ENCODE measurements at places on chromosomes 5 and 9.

- no peak for DNase-seq
These were observed 2.3 kb downstream of the PLPP7 start for GRCh38 chr9:131291795-131292315.

DNA sequence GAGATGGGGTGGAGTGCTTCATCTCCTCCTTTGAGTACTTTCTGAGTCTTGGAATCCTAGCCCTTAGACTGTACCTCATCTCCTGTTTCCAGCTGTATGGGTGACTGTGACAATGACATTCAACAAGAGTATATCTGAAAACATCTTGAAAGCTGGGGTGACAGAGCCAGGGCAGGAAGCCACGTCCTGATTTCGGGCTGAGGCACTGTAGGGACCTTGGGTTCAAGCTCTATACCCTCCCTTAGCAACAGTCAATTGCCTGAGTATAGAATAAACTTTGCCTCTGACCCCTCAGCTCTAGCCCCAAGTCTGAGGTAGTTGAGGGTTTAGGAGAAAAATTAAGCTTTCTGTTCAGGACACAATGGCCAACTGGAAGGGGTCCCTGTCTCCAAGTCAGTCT, 6.3 kb downstream of the FOXE1 start:
- no peak for DNase-seq

- DNase-seq = no peak
These were observed 457.3 kb downstream of the DMAC1 start for GRCh38 chr9:7342229-7342628.

- DNase-seq = no peak
These were observed 9.1 kb upstream of the ARHGEF37 start for GRCh38 chr5:149572170-149572569.

DNA sequence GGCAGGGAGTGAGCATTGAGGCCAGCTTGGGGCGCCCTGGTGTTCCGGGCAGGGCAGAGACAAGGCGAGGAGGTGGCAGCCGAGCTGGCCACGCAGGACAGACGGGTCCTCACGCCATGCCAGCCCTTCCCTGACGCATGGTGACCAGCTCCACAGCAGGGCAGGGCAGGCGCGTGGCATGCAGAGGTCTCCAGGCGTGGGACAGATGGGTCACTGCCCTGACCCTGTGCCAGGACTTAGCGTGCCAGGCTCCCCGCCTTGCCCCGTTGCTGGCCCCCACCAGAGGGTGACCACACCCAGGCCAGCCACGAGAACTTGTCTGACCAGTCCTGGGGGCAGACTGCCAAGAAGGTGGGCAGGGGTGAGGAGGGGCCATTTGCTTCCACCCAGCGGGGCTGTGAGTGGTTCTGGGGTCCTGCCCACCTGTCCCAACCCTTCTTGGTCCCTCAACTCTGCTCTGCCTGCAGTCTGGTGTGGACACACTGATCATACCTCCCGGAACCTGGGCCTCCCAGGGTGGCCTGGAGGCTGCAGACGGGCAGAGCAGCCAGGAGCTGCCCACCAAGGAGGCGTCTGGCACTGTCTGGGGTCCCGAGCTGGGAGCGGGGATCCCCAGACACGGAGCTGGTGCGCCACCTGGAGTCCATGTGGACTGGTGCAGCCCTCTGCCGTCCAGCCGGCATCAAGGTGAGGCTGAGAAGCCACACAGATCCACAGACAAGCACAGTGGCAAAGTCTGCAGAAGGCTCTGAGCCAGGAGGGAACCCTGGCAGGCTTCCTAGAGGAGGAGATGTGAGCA, at the start of gene RNF224:
Gene RNF224, plus strand, starts transcription at position 449 of the 799 bp plus-strand sequence. CDS start 834 bp downstream, outside the sequence.
- no peak for DNase-seq

GRCh38 chr9:89797937-89798455, 193.2 kb downstream of the GADD45G start:
- DNase-seq = peak; percentile 17

- no peak for DNase-seq
These were observed 221.9 kb downstream of the TLR4 start for GRCh38 chr9:117926031-117926658.

DNA sequence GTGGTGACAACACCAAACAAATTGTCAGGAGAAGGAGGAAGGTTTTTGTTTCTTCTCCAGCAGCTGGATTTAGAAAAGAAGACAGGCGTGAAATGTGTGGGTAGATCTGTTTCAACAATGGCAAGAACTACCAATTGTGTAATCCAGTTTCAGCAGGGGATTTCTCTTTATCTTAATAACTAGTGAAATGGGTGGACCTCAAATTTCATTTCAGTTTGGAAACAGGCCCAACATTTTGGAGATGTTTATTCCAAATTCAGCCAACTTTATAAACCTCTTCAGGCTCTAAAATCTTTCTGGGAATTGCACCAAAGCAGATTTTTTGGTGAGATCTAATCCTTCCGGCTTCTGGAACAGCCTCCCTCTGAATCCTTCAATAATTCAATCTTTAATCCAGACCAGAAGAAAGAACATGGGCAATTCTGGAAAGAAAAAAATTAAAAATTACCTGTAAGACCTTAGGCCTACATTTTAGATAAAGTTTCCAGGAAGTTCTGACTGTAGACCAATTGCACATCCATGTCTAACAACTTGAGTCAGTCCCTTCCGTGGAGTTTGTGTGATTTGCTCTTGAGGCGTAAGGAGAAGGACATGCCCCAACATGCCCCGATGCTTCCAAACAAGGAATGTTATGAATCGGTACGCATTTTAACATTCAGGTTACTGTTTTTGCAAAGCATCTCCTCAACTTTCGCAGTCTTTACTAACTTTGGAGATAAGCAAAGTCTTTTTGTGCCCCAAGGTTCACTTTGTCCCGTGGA, 423.6 kb downstream of the IRX1 start:
- DNase-seq = no peak

DNA sequence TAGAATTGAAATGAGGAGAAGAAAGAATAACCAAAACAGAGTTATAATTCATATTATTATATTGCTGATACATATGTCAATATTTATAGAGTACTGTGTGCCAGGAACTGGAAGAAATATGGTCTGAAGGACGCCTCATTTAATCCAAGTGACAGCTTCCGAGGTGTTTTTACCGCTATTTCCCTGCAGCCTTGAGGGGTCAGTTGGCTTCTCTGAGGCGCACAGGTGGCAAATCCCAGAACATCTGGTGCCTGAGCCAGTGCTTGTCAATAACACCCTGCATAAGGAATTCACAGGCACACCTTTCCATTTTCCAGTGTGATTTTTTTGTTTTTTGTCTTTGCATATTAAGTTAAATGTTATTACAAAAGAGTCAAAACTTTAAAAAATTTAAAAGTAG, 43.3 kb upstream of the CTSL start:
- no peak for DNase-seq

DNA sequence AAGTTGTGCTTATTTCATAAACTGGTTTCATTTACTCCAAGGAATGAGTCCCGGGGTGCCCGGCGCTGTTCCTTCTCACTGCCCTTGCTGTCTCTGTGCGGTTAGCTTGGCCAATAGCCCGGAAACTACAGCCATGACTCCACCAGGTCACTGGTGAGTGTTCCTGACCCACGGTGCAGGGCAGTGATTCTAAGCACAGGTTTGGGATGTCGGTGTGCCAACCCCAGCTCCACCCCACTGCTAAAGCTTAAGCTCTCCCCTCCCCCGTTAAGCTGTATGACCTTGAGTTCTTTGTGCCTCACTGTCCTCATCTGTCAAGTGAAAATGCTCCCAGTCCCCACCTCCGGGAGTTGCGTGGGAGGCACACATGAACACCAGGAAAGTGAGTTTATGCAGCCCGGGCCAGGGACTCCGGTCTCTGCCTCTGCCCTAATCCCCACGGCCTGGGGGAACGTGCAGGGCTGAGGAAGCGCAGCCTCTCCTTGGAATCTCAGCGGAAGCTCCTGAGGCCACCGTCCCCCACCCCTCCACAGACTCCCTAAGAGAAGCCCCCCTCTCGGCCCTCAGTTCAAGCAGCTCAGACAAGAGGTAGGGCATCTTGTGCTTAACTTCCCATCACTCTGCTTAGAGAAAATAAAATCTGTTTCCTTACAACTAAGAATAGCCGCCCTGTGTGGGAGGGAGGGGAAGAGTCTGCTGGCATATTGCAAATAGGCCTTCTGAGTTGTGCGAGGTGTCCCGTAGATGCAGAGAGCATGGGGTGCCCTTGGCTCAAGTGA, 92.0 kb upstream of the RAI14 start:
- no peak for DNase-seq

- DNase-seq = no peak
These were observed 3.6 kb upstream of the PSMD5 start for GRCh38 chr9:120846251-120846889.

DNA sequence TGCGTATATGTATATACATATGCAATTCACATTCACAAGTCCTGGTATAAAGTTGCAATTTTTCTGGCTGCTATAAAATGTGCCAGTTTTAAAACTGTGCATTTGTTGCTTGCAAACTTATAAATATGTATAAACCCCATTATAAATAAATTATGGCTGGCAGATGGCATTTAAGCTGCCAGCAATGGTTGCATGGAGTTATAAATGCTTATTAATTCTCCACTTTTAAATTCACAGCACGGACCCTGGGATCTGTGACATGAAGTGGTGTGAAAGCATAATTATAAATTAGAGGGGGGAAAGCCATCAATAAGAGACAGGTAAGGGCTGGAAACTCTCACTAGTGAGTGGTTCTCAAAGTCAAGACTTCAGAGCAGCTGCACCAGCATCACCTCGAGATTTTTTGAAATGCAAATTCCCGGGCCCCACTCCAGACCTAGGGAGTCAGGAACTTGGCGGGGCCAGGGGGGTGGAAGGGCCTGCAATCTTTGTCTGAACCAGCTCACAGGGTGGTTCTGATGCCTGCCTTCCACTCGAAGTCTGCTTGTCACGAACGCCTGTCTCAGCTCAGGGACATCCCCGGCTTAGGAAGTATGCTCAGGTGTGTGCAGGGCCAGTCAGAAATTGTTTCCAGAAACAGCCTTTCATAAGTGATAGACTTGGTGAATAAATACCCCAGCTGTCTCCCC, 16.9 kb downstream of the S1PR3 start:
- DNase-seq = peak; percentile 62

DNA sequence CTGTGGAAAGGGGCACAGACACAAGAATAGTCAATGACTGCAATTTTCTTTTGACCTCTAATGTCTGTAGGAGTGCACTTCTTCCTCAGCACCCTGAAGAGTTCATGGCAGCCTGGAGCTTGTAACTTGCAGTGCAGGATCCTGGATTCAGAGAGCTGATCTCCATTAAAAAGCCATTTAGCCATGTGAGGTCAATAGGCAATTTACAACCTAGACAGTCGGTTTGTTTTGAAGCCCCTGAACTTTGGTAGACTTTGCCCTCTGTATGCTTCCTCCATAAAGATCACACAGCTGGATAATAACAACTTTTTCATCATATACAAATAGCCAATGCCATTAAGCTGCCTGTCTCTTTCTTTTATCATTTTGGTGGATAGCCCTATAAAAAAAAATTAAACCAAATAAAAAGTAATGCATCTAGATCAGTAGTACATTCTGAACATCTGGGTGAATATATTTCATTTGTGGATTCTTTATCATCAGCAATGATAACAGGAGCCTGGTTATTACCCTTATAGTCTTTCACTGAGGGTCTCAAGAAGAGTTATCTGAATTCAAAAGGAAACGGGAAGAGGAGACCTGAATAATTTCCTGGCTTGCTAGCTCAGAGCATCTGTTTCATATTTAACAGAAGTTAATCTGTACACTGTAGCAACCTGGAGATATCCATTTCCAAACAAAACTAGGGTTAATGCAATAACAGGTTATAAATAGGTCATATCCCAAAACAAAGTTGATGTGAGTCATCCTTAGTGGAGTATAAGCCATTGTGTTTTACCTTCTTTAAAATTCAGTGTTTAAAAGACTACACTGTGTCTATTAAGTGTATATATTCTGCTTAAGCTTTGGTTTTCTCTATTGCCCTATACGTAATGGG, 193.8 kb upstream of the ACTBL2 start:
- no peak for DNase-seq

DNA sequence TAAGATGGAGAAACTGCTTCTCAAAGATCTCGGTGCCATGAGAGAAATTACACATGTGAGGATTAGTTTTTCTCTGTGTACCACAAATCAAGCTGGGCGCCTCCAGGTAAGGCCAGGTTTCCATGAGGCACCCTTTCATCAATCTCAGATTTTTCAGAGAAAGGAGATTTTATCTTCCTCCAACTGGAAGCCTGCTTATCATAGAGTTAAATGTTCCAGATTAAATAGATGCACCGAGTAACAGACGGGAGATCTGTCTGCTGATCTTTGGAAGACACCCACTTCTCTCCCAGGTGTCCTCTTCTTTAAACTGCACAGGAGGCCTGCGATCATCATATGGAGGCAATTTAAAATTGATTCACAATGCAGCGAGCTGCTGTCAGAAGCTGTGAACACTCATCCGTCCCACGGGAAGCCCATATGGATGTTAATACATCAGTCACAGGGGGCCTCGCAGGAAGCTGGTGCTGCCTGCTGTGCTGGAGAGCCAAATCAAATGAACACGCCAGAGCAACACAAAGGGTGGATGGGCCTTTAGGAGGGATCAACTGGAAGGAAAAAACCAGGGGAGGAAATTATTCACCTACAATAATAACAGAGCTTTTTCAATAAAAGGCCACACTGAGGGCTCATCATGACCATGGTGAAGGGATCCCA, 93.3 kb downstream of the TLE1 start:
- no peak for DNase-seq

- DNase-seq = no peak
These were observed 408.1 kb upstream of the PIK3R1 start for GRCh38 chr5:67807439-67807888.

- no peak for DNase-seq
These were observed 117.5 kb downstream of the TENT4A start for GRCh38 chr5:6830643-6831239.

DNA sequence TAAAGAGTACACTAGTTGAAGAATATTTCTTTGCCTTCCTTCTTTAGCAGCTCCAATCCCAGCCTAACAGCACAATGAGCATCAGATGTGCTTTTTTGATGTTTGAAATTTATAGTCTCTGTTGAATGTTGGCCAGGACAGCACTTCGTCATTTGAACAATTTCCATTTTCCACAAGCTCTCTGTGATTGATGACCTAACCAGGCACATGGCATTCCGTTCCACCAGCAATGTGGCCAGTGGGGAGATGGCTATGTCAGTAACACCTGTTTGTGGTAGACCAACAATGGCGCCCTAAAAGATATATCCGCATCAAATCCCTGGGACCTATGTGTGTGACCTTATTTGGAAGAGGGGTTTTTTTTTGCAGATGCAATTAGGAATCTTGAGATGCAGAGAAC, 66.8 kb downstream of the PALM2AKAP2 start:
- no peak for DNase-seq

DNA sequence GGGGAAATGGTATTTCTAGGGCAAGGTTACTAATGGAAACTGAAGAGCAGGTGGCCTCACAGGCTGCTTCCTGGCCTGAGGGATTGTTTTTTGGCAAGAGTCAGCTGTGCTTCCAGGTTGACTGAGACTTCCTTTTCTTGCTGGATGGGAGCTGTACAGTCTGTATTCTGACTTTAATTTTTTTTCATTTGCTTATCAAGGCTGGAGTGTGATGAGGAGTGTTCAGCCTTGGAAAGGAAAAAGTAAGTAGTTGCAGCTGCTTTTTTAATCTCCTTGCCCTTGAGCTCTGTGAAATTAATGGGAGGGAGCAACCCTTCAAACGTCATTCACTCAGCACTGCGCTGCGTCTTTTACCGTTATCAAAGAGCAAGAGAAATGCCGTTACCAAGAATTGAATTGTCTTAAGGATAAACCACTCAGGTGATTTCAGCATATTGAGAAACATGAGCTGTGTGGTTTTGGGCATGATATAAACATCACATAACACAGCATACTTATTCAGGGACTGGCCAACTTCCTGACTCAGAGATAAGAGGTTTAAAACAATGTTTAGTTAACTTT, 47.6 kb downstream of the AQP7 start:
- no peak for DNase-seq
